ENCODE measurements at places on chromosomes 2 and 18.

DNA sequence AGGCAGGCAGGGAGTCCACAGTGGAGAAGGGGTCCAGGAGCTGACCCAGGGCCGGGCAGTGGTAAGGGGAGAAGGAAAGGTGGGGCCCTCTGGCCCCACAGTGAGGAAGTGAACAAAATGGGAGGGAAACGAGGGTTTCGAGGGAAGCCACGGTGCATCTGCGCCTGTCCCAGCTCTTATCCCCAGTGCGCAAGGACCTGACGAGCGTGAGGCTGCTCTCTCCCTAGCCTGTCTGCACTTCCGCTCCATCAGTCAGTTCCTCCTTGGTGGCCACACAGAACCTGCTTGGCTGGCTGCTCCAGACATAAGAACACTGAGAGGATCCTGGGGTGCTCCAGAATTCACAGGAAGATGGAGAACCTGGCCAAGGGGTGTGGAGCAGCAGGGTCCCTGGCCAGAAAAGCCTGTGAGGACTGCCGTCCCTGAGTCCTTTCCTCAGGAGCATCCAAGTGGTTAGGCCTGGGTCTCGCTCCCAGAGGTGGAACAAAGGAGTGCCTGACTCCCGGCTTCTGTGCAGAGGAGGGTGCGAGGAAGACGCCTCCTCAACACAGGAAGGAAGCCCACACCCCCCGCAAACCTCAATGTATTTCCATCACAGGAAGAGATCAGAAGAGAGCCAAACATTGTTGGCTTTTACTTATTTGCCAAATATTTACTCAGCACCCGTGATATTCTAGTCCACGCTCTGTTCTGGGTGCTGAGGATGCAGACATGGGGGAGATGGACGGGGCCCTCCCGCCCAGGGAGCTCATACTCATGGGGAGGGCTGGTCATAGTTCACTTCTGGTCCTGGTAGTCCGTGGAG, 43.7 kb upstream of the SEMA4C start:
- no peaks in the 10 kb centered on the region for H3K4me1 ChIP-seq
- H3K4me3 ChIP-seq: no peak overlapping the region
- no peak for DNase-seq
- H3K36me3 ChIP-seq: no peaks in the 10 kb centered on the region
- no peak overlapping the region for H3K27ac ChIP-seq

DNA sequence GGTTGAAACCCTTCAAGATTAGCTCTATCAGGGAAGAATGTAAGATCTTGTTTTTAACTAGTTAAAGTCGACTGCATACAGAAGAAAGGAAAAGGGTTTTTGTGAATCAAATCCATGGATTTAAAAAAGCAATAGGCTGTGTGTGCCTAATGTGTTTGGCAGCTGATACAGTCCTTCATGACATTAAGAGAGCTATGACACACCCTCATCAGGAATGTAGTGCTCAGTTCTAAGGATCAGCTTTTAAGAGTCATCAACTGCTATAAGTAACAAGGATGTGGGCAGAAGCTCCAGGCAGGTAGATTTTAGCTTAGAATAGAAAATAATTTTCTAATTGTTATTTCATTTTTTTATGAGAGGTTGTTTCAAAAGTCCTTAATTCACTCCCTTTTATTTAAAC, 52.9 kb downstream of the PPP1R1C start:
- no peaks in the 10 kb centered on the region for H3K36me3 ChIP-seq
- no peak overlapping the region for H3K27ac ChIP-seq
- no peak for DNase-seq

DNA sequence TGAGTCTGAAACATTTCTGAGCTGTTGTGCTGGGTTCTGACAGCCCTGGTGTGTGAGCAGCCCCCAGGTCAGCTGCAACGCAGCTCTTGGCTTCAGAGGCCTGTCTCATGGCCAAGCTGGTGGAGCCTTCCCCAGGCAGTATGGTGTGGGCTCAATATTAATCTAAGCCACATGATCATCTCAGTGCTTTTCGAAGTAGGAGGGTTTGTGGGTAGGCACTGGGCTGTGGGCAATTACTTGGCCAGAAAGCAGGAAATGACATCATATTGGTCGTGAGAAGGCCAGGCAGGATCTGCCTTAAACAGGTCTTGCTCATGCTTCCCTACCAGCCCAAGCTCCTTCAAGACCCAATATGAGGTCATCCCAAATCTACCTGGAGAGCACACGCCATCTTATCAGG, 26.9 kb downstream of the LOXHD1 start:
- no peak for DNase-seq
- H3K4me1 ChIP-seq: no peaks in the 10 kb centered on the region
- H3K27me3 ChIP-seq: no peaks in the 10 kb centered on the region
- H3K27ac ChIP-seq: no peak overlapping the region
- no peaks in the 10 kb centered on the region for H3K36me3 ChIP-seq
- no peak overlapping the region for H3K4me3 ChIP-seq

- no peak for DNase-seq
- no peak overlapping the region for H3K4me3 ChIP-seq
- no peak overlapping the region for H3K27ac ChIP-seq
- no peaks in the 10 kb centered on the region for H3K4me1 ChIP-seq
- H3K27me3 ChIP-seq: no peaks in the 10 kb centered on the region
Observed at GRCh38 chr2:71212336-71212735, 14.6 kb downstream of the PAIP2B start.

DNA sequence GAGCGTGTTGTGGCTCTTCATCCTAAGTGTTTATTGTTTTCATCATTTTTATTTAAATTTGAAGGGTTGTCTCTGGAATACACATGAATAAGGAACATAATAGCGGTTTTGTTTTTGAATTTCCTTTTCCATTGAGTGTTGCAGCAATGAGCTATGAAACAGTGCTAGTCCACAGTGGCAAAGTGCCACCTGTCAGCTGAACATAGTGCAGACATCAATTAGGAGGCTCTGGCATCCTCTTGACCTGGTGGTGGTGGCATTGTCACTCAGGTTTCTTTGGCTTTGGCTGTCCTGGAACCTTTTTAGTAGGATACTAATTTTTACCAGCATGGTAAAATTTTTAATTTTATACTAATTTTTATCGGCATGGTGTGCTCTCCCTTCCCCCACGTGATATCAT, 63.2 kb downstream of the UGGT1 start:
- H3K4me1 ChIP-seq: no peaks in the 10 kb centered on the region
- no peak overlapping the region for H3K4me3 ChIP-seq
- no peaks in the 10 kb centered on the region for H3K27me3 ChIP-seq
- H3K36me3 ChIP-seq: peaks cover 15% of the 10 kb centered on the region
- H3K27ac ChIP-seq: no peak overlapping the region
- DNase-seq: no peak

- no peak overlapping the region for H3K27ac ChIP-seq
- no peaks in the 10 kb centered on the region for H3K36me3 ChIP-seq
- no peak for DNase-seq
- H3K4me1 ChIP-seq: peaks cover 8% of the 10 kb centered on the region
- H3K4me3 ChIP-seq: no peak overlapping the region
- H3K27me3 ChIP-seq: no peaks in the 10 kb centered on the region
Observed at GRCh38 chr18:23824240-23824639, 135.0 kb downstream of the LAMA3 start.

- H3K4me1 ChIP-seq: peaks cover 11% of the 10 kb centered on the region
- no peak for DNase-seq
- H3K36me3 ChIP-seq: no peaks in the 10 kb centered on the region
- H3K4me3 ChIP-seq: no peak overlapping the region
Observed at GRCh38 chr2:25853038-25853638, 25.1 kb downstream of the ASXL2 start.

DNA sequence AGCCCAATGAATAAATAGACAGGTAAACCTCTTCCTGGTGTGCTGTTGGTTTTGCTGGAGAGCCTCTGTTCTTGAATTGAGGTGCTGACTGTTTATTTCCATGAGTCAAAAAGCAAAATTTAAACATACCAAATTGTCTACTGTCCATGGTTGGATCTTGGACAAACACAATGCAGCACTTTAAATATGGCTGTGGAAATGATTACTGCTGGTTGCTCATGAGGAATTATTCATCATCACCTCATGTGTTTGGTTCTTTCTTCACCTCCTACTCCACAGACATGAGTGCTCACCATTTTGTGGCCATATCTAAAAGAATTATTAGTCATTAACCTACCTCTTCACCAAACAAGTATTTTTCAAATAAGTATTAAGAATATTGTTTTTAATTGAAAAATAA, 85.3 kb upstream of the GALNT5 start:
- no peak overlapping the region for H3K27ac ChIP-seq
- H3K27me3 ChIP-seq: no peaks in the 10 kb centered on the region
- DNase-seq: no peak
- no peaks in the 10 kb centered on the region for H3K36me3 ChIP-seq
- no peak overlapping the region for H3K4me3 ChIP-seq

DNA sequence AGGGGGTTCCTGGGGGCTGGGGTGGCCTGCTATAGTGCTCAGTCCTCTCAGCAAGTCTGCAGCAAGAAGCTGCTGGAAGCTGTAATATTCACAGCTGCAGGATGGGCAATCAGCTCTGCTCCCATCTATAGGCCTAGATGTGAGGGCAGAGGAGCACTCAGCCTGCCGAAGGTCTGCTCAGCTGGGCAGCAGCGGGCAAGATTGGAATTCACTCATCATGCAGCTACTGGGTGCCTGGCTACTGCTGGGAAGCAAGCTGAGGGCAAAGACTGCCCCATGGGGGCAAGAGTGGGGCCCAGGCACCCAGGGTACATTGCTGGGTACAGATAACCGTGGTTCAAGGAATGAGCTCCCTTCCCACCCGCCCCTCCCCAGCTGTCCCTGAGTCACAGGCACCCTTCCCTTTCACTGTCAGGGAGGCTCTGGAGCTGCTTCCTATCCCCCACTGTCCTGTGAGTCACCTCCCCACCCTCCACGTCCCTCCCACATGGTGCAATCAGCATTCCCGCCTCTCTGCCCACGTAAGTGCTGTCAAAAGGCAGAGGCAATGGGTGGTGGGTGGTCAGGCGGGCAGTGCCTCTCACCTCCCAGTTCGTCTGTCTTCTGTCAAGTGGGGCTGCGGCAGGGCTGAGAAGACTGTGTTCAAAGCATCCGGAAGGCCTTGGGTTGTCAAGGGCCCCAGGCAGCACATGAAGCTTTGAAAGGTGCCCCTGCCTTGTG, 169.2 kb downstream of the TRIM43 start:
- H3K27me3 ChIP-seq: no peaks in the 10 kb centered on the region
- no peaks in the 10 kb centered on the region for H3K4me1 ChIP-seq
- H3K27ac ChIP-seq: no peak overlapping the region
- no peaks in the 10 kb centered on the region for H3K36me3 ChIP-seq

GRCh38 chr2:144771348-144771747, 251.4 kb upstream of the ZEB2 start:
- no peak overlapping the region for H3K27ac ChIP-seq
- no peaks in the 10 kb centered on the region for H3K27me3 ChIP-seq
- no peak for DNase-seq
- no peaks in the 10 kb centered on the region for H3K4me1 ChIP-seq

DNA sequence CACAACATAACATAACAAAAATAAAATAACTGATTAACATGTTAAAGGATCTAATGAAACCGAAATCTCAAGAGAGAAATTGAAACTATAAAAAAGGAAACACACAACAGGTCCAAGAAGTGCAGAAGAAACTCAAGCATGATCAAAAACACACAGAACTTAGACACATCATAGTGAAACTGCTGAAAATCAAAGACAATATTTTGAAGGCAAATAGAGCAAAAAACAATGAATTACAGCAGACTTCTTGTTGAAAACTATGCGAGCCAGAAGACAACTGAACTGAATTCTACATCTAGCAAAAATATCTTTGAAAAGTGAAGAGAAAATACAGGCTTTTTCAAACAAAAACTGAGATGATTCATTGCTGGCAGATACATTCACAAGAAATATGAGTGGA, 61.3 kb downstream of the UGP2 start:
- H3K27me3 ChIP-seq: no peaks in the 10 kb centered on the region
- H3K4me3 ChIP-seq: no peak overlapping the region
- H3K27ac ChIP-seq: no peak overlapping the region
- no peak for DNase-seq

DNA sequence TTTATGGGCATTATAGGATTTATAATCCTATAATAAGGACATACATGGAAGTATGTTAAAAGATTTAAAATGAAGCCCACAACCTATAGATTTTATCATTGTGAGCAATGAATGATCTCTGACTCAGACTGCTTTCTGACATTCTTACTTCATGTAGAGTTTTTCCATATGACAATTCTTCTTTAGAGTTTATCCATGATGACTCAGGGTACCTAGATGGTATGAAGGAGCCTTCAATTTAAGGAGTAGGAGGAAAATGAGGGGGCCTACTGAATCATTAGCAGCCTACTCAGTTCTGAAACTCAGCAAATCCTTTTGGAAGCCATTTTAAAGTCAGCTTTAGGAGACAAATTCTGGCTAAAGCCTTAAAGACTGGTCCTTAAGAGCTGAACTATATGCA, 10.4 kb downstream of the PELI1 start:
- no peaks in the 10 kb centered on the region for H3K36me3 ChIP-seq
- H3K27ac ChIP-seq: no peak overlapping the region
- DNase-seq: no peak
- no peaks in the 10 kb centered on the region for H3K27me3 ChIP-seq
- no peak overlapping the region for H3K4me3 ChIP-seq
- peaks cover 25% of the 10 kb centered on the region for H3K4me1 ChIP-seq

- peaks cover 3% of the 10 kb centered on the region for H3K4me1 ChIP-seq
- DNase-seq: no peak
- no peak overlapping the region for H3K4me3 ChIP-seq
- H3K36me3 ChIP-seq: peaks cover 41% of the 10 kb centered on the region
- no peaks in the 10 kb centered on the region for H3K27me3 ChIP-seq
- H3K27ac ChIP-seq: no peak overlapping the region
Observed at GRCh38 chr18:68676913-68677312, 38.0 kb downstream of the TMX3 start.

DNA sequence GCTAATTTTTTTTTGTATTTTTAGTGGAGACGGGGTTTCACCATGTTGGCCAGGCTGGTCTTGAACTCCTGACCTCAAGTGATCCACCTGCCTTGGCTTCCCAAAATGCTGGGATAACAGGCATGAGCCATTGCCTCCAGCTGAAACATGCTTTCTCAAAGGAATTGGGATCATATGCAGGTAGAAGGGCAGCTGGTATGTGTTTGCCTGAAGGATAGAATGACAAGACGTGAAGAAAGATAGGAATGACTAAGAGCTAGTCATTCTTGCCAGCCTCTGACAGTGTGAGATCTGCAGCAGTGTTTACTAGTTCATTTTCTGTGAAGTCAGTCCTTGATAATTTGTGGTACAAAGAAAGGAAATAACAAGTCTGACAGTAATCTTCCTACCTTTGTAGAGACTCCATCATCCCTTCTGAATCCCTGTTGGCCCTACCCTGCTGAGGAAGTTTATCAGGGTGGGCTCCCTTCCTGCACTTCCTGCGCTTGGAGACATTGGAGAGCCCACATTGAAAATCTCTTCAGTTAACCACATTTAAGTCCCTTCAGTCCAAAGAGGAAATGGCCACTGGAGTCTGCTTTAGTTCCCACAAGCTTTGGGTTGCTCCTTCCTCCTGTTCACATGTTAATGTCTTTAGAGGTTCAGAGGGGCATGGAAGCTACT, 14.7 kb downstream of the CFLAR start:
- no peak for DNase-seq
- no peaks in the 10 kb centered on the region for H3K27me3 ChIP-seq
- H3K4me3 ChIP-seq: peak overlapping the region; percentile 9
- H3K36me3 ChIP-seq: peaks cover 21% of the 10 kb centered on the region
